NCI-H226 (cell line): ENCODE measurements at places on chromosomes 2 and 18.

DNA sequence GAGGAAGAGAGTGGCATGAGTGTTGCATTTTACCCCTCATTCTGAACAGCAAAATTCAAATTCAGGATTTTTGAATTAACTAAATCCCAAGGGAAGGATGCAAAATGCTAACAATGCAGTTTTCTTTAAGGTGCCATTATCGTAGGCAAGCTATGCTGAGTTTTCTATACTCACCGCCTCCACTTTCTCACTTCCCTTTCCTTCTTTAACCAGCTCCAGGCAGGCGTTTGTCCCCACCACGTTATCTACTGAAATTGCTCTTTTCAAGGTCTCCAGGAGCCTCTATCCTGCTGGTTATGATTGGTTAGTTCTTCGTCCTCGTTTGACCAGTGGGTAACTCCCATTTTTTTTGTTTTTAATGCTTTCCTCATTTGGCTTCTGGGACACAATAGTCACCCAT, 1.8 kb upstream of the CPO start:
- no peak for DNase-seq

DNA sequence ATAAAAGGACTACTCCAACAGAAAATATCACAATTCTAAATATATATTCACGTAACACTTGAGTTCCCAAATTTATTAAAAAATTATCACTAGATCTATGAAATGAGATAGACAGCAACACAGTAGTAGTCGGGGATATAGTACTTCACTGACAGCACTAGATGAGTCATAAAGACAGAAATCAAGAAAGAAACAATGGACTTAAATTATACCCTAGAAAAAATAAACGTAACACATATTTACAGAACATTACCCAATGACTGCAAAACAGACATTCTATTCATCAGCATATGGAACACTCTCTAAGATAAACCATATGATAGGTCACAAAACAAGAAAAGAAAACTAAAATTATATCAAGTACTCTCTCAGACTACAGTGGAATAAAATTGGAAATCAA, 429.4 kb downstream of the MBD2 start:
- DNase-seq = no peak

DNA sequence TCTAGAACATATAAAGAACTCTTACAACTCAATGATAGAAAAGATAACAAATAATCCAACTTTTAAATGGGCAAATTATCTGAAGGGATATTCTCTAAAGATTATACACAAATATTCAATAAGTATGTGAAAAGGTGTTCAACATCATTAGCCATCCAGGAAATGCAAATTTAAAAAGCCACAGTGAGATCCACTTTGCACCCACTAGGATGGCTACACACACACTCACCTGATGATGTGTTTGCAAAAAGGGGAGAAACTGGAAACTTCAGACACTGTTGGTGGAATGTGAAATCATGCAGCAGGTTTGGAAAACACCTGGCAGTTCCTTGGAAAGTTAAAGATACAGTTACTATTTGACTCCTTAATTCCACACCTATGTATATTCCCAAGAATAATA, 87.2 kb upstream of the GYPC start:
- DNase-seq = no peak

DNA sequence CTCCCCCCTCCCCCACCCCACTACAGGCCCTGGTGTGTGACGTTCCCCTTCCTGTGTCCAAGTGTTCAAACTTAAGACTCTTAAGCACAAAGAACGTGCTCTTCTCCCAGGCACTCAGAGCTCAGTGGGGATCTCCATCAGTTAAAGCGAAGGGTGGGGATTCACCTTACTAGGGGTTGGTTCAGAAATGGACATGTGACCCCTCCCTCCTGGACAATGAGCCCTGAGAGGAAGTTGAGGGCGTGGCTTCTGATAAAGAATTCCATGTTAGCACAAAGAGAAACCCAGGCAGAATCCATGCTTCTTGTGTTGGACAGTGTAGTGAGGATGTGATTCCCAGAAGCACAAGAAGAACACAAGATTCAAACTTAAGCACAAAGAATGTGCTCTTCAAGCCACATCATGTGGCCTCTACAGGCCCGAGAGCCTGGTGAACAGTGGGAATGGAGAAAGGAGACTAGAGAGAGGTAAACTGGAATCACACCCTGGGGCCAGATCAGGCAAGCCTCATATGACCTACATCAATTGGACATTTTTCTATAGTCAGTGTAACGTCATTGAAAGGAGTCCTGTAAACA, 78.1 kb upstream of the TTC39C start:
- peak; percentile 28 for DNase-seq

DNA sequence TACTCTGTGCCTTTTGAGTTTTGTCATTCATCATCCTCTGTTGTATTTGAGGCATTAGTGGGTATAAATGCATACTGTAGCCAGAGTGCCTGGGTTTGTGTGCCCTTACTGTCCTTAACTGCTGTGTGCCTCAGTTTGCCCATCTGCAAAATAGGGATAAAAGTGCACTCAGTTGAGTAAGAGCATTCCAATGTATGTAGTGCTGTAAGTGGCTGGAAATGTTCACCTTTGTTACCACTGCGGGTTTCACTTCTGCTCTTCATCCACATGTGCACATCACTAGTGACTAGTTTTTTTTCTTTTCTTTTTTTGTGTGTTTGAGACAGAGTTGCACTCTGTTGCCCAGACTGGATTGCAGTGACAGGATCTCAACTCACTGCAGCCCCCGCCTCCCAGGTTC, 39.9 kb downstream of the PLEKHB2 start:
- DNase-seq = no peak

GRCh38 chr2:98464772-98465310, 20.2 kb downstream of the INPP4A start:
- no peak for DNase-seq

- DNase-seq = peak; percentile 9
Measured at GRCh38 chr2:134466141-134466540, 212.3 kb downstream of the MGAT5 start.

DNA sequence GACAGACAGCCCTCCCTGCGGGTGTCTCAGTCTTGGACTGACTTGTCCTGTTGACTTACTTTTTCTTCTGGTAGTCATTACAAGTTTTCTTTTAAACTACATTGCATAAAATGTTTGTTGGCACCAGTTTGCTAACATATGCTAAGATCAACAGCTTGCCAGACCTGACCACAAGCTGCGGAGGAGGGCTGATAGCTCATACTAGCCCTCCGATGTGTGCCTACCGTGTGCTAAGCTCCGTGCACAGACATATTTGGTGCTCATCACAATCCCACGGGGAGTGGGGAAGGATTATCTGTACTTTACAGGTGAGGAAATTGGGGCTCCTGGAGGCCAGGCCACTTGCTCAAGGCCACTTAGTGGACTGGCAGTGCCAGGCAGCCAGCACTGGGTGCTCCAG, 72.8 kb upstream of the YPEL5 start:
- no peak for DNase-seq

DNA sequence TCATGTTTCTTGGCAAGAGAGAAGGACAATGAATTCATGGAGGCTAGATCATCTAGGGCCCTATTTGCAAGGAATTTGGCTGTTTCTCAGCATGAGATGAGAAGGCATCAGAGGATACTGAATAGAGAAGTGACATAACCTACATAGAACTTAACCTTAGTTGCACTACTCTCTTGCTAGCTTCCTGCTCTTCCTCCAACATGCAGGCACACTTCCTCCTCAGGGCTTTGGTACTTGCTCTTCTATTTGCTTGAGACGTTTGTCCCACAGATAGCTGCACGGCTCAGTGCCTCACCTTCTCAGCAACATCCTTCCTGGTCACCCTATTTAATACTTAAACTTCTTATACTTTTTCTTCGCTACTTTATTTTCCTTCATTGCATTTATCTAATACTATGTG, 20.0 kb upstream of the LANCL1 start:
- DNase-seq = no peak

DNA sequence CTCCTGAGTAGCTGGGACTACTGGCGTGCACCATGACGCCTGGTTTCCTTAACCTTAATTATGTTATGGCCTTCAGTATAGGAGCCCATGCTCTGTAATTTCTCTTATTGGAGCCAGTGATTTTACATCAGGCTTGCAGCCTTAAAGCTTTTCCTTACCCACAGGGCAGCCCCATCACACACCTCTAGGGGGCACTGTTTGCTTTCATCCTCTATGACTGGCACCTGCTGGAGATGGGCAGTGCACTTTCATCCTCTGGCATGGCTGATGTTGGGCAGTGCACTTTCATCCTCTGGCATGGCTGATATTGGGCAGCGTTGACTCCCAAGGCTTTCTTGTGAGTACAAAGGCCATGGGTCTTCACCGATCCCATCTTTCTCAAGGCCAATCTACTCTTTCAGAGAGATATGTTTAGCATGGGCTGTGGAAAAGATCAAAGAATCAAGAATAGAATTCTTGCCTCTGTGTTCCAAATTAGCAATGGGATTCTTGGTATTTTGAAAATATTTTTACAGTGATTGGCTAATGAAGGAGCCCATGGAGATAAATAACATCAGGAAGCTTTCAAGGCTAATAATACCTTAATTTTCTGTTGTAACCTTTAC, 80.7 kb upstream of the MEX3C start:
- DNase-seq = peak; percentile 38

DNA sequence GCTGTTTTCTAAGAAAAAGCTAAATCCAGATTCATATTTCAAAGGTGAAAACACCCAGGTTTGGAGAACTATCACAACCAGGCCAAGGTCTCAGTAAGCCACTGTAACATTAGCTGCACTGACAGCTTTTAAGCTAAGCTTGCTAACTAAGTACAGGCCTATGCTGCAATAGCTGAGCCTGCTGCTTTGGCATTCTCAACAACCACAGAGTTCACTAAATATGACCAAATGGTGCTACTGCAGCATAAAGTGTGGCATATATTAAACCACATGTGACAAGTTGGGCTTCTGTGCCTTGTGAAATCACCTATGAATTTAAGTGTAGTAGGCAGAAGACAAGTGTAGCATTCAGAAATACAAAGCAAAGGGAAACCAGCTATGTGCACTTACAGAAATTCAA, 206.7 kb downstream of the TCF4 start:
- no peak for DNase-seq

DNA sequence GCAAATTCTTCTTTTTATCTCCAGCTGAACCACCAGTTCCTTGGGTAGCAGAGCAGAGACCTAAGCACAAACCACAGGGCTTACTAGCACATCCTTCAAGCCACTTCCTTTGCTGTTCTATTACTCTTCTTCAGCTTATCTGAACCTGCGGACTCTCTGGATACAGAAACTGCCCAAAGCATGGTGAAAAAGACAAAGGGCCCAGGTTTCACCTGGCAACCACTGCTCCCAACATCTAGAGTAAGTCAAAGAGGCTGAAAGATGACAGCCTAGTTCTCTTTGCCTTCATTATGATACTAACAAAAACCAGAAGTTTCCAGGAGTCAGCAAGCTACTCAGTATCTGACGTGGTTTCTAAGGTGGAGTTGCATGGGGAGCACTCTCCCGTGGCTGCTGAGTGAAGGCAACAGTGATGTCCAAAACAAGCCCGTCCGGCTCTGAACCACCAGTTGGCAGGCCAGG, 43.4 kb downstream of the KANSL3 start:
- DNase-seq = no peak

DNA sequence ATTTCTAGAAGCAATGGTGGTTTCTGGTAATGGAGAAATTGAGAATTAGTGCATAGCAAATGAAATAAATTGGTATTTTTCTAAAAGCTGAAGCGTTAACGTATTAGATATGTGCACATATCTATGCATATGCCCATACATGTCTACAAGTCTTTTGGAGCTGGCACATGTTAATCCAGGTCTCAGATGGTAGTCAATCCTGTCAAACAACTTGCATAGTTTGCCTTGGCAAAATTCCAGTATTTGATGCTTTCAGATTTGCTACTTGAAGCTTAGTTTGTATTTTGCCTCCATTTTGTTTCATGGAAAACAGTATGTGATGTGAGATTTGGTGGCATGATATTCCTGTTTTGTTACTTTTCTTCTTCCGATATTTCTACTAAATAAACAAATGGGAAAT, 304.6 kb downstream of the PARD3B start:
- no peak for DNase-seq

GRCh38 chr2:236776695-236777251, 207.1 kb downstream of the ACKR3 start:
- no peak for DNase-seq

DNA sequence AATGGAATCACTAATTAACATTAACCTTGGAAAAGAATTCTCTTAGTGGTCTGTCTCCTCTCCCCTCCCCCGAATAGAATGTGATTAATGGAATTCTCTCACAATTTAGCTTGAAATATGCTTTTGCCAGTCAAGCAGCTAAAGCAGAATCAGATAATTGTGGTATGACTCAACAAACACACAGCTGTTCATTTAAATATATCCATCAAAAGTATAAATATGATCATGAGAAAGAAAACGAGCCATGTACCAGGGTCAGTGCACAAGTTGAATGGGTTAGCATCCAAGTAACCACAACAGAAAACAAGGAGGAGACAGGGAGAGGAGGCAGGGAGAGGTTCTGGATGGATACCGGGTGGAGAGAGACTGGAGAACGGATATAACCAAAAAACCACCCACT, 66.9 kb downstream of the ACVR1 start:
- no peak for DNase-seq

- no peak for DNase-seq
Measured at GRCh38 chr2:157808421-157808820, 67.7 kb downstream of the ACVR1 start.

GRCh38 chr2:156670104-156670503, 233.9 kb downstream of the GPD2 start:
- DNase-seq = no peak

DNA sequence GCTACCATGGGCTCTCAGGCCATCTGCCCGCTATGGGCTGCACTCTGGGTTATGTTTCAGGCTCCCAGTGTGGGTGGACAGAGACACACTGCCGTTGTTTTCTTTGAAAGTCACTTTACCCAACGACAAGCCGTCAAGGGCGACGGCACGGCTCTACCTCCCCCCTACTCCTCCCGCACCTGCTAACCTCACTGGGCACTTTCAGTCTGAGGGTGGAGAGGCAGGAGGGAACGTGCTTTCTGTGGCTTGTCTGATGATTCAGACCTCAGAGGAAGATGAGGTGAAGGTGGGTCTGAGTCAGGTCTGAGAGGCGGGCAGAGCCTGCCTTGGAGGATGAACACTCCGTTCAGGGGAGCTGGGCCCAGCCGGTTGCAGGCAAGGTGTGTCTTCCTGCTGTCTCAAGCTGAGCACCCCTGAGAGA, 147.6 kb upstream of the HDAC4 start:
- no peak for DNase-seq

DNA sequence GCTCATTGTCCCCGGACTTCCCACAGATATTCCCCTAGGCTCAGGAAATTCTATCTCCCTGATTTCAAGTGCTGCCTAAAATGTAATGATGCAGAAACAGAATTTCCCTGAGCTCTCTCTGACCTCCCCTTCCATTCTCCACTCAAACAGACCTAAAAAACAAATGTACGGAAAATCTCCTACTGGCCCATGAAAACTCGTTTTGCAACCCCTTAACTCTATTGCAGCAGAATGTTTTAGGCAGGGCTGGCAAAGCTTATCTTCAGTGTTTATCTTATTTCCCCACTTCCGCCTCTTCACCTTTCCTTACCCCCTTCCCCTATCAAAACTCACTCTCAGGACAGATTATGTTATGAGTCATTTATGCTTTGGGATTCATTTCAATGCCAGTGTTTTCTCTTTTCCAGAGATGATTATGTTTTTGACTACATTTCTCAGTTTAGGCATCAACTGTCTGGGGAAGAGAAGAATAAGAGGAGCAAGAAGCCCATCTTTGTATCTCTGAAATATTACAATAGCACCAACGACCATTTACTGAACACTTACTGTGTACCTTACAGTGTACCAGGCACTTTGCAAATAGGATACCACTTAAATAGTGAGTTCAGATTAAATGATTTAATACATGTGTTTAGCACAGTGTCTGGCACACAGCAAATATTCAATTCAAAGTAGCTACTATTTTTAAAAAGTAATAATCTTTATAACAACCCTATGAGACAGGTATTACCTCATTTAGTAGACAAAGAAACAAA, 53.9 kb upstream of the STPG4 start:
- DNase-seq = peak; percentile 81
